SK-N-SH treated with all-trans-retinoic acid at 6 μM for 48 hours (cell line): ENCODE measurements at places on chromosomes 16 and 17.
A peak's percentile ranks its signal among the peaks of the same experiment; 100 is the strongest.

DNA sequence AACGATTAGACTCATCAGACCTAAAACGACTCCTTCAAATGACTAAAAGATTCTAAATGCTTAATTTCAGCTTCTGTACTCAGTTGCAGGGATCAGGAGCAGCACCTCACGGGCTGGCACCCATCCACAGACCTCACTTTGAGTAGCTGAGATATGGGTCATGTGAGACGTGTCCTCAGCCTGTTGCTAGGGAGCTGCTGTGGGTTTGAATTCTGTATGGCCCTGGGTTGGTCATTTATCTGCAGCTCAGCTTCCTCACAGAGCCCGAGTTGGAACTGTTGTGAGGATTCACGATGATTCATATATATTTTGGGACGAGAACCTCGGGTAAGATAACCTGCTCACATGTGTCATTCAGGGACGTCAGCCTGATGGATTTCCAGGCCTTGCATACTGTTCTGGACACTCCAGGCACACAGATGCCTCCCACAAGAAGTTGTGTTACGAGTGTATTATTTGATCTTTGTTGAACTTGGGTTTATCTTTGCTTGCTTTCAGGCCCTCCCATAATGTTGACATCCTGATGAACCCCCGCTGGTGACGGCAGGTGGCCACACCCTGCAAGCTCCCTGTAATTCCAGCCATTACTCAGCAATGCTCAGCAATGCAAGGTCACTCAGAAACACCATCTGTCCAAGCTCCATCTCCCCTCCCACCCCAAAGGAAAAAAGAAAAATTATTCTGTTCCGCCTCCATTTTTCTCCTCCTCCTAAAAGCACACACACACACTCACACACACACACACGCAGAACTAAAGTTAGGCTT, 137.6 kb downstream of the RBFOX3 start:
- no peak for ATAC-seq

- no peak for ATAC-seq
Observed at GRCh38 chr17:378068-378467, 25.5 kb upstream of the RPH3AL start.

DNA sequence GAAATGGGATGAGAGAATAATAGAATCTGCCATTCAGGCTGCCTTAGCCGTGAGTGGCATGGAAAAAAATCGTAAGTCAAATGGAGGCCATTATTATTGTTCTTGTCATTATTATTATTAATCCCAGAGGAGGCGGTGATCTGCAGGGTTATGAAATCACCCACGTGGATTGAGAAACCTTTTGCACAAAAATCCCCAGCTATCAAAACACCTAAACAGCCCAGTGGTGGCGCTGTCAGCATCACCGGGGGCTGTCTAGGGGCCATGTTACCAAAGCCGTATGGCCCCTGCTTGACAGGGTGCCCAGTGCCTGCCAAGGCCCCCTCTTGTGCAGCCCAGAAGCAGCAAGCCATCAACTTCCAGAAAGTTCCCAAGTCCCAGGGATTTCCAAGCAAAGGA, 25.2 kb downstream of the CNGB1 start:
- ATAC-seq = no peak

GRCh38 chr16:79167893-79168292, 432.6 kb downstream of the MAF start:
- ATAC-seq = no peak

DNA sequence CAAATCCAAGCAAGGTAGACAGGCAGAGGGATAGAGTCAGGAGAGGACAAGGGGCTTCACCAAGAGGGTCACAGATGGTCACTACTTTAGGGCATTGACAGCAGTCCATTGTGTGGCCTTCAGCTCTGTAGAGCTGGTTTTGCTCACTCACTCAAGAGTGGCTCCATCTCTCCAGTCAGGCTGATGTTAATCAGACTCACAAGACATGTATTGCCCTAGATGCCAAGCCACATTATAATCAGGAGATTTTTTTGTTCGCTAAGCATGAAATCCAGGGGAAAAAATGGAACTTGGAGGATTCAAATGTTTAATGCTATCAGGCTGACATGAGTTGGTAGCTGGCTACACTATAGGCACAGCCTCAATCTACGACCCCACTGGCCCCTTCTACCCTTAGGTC, 32.5 kb downstream of the CD300LF start:
- no peak for ATAC-seq

DNA sequence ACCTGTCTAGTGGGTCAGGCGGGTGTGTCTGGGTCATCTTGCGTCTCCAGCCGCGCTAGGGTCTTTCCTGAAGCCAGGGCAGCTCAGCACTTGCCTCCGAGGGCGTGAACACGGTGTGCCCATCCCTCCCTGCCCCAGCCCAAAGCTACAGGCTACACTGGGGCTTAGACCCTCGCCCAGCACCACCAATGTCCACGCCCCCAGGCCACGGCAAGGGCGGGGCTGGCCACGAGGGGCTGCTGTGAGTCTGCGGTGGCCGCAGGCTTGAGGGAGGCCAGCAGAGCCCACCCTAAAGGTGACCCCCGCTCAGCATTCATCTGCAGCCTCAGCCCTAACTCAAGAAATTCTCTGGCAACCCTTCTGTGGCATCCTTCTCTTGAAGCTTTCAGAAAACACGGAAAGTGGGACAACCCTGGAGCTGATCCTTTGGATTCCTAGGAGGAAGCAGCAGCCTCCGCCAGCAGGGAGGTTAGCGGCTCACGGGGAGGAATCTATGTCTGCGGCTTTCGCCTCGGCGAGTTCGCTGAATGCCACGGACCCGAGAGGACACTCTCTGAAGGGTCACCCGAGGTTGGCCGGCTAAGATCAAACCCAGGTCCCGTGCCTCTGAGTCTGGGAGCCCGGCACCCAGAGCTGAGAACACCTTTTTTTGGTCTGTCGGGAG, 41.7 kb downstream of the TIMM22 start:
- ATAC-seq = no peak

GRCh38 chr16:11064202-11064540, 119.8 kb downstream of the CLEC16A start:
- no peak for ATAC-seq

GRCh38 chr17:18105027-18105426, 3.5 kb upstream of the MYO15A start:
- no peak for ATAC-seq

GRCh38 chr17:8859027-8859803, 8.3 kb downstream of the PIK3R6 start:
- no peak for ATAC-seq

DNA sequence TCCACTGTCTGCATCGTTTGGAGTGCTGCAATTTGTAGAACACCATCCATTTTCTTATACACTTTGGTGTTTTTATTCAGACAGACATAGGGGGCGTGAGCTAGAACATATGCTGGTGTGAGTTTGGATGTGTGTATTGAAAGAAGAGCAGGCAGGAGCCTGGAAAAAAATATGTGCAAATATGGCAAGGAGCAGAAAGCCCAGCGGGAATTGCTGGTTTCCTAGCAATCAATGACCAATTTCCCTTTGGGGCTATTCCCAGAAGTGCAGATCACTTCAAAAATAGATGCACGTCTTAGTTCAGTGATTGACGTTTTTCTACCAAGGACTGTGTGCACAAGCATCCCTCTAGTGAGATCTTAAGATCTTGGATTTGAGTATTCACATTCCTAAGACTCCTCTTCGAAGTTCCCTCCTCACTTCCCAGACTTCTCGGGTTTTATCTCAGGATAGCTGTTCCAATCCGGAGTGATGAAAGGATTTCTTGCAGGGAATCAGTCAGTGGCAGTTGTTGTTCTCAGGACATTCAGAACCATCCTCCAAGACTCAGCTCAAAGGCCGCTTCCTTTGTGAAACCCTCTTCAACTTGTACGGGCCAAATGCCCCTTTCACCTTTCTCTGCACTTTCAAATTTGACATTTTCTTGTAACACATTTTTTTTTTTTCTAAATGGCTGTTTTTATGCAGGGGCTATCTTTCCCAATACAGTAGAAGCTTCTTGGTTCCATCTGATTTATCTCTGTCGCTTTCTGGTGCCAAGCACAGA, 268.7 kb upstream of the ASIC2 start:
- ATAC-seq = no peak

DNA sequence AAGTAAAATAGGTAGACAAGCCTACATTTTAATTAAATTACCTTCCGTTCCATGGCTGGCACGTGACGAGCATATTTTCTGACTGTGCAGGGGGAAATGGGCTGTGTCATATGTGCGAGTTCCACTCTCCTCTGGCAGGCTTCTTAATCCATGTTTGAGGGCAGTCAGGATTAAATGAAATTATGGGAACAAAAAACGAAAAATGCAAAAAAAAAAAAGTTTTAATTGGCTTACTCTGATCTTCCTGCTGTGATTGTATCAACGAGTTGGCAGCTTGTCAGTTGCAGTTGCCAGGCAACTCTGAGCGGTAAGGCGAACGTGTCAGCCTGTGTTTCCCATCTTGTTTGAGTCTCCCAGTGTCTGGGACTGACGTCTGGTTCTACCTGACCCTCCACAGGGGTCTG, 302.9 kb upstream of the XYLT1 start:
- ATAC-seq = peak; percentile 81

GRCh38 chr17:31900877-31901276, 631 bp downstream of the UTP6 start:
- ATAC-seq = peak; percentile 69

DNA sequence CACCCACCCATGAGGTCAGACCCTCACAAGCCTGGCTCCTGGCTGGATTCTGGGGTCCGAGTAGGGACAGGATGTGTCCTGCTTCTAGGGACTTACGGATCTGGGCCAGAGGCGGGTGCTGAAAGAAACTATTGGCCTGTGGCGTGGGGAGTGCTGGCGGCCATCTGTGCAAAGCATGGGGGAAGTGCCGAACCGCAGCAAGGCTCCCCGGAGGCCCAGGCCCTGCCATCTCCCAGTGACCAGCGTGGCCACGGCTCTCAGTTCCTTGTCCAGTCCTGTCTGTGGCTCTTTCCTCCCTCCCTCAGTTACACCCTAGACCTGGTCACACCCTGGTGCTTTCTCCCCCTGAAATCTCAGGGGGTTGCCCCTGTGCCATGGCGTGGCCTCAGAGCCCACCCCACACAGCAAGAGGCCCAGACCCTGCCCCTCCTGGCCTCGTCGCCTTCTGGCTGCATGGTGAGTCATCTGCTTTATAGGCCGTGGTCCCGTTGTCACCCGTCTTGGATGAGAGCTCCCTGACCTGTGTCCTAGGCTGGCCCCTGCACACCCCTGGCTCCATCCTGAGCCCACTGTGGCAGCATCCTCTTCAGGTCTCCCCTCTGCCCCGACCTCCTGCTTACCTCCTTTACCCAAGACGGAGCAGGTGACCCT, 54.5 kb downstream of the PRMT7 start:
- no peak for ATAC-seq

DNA sequence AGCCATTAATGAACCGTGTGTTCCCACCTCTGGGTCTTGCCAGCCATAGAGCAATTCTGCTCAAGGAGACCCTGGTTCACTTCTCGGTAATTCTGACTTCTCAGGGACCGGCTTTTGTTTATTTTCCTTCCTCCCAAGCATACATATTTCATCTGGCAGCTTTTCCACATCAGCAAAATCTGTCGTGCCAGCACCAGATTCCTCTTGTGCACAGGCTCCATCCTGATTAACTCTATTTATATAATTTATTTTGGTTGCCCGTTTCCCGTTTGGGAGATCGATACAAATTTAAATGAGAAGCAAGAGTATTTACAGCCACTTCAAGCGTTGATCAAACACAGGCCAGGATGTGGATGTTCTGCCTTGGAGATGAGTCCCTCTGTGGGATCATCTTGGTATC, 161.9 kb upstream of the XYLT1 start:
- ATAC-seq = no peak

DNA sequence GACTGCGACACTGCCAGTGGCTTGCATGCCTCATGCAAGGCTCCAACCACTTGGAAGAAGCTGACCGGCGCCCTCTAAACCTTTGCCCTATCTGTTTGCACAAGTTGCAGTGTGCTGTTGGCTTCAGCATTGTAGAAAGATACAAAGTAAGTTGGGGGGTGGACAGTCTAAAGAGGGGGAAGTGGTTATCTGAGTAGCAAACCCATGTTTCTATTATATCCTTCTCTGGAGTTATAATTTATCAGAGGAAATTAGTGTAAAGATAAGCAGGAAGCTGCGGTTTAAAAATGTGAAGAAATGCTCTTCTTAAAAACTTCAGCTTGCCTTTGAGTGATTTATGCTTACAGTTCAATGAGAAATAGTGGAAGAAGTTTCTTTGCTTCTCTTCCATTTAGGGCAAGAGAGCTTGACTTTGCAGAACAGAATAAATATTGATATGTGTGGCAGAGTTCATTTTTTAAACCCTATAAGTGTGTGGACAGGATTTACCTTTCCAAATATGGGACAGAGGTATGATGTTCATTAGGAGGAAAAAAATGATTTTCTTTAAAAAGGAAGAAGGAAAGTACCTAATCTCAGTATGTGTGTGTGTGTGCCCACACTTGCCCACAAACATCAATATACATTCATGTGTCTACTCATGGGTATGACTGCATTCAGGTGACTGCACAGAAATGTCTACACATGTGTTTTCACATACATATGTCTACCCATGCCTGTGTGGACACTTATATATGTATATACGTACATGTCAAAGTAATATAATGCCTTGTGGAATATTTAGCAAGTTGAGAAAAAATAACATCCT, 8.1 kb downstream of the AMZ2 start:
- ATAC-seq = no peak

DNA sequence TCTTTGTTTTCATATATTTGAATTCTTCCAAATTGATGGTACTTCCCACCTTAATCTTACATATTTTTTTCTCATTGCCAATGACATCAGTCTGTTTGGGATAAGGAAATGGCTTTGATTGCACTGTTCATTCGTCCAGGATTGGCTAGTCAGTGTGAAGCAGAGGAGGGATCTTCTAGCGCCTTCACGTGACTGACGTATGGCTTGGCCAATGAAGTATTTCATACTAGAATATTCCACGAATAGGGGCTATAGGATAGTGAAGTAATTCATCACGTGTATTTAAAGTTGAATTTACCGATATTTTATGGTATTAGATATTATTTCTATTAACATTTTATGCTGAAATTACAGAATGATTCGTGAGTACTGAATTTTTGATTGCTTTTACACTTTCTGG, 178.7 kb upstream of the ZFHX3 start:
- no peak for ATAC-seq

DNA sequence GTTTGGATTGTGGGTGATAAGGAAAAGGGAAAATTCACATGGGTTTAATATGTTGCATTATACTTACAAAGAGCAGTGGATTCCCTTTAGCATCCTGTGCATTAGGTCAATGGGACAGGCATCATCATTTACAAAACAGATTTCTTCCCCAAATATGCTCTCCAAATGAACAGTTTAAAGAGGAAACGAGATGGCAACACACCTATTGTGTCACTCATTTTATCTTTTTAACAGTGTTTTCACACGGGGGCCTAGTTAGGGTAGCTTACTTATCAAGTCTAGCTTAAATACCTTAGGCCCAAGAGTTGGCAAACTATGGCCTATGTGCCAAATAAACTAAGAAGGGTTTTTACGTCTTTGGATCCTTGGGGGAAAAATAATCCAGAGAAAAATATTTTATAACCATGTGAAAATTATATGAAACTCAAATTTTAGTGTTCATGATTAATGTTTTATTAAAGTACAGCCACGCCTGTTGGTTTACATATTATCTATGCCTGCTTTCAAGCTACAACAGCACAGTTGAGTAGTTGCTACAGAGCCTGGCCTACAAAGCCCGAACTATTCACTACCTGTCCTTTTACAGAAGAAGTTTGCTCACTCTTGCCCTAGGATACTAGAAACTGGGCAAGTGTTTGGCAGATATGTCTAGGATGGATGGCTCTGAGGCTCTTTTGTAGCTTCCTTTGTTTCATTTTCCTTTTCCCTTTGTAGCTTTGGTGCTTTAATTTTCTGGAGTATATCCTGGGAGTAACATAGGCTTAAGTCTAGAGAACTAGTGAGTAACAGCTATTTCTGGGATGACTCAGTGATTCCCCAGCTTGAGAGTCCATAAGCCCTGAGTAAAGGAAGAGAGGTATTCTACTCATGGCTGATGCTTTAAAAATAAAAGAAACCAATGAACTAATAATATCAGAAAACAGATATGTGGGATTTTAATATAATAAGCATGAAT, 12.4 kb downstream of the NUP93 start:
- peak; percentile 93 for ATAC-seq
